CD4-positive, alpha-beta T cell treated with Interferon alpha-2 for 1 hour (primary cell): ENCODE measurements at places on chromosomes 11 and 22.

- DNase-seq: no peak
These were observed 965.7 kb upstream of the FAT3 start for GRCh38 chr11:91258876-91259275.

GRCh38 chr11:70367071-70367470, 31.3 kb upstream of the CTTN start:
- DNase-seq: no peak

DNA sequence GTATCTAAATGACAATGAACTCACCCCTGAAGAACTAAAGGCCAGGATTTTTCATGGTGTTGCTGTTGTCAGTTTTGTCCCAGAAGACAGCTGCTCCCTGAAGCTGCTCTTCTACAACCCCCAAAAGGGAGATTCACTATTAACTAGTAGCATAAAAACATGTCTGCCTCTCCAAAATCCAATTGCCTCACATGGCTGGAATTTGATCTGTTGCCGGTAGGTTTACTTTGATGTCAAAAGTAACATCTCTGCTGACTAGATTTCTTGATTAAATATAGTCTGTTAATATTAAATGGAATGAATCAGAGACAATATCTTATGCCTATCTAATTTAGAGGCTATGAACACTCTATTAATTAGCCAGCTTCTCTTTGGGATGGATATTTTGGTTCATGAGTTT, 425.4 kb downstream of the ETS1 start:
- DNase-seq: no peak

- DNase-seq: no peak
These were observed 1.0 kb upstream of the NPAS4 start for GRCh38 chr11:66419825-66420224.

DNA sequence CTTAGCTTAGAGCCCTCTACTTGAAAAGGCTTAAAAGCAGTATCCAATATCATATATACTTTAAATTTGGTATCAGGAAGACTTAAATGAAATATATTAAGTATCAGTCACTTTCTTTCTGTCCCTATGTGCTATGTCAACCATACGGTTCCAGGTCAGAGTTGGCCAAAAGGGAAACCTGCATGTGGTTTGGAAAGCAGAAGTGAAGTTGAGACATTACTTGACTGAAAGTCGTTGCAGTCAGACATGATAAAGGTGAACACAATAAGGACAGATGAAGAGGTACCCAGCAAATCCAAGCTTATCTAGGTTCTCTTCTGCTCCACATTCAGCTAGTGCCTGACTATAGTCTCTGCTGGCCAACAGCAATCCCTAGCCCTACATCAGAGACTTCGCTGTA, 336.8 kb downstream of the KCNA4 start:
- DNase-seq: no peak

- DNase-seq: no peak
These were observed 13.4 kb upstream of the CAPN5 start for GRCh38 chr11:77053217-77054015.

- no peak for DNase-seq
These were observed 1.6 kb downstream of the C1QTNF5 start for GRCh38 chr11:119338965-119339588.

DNA sequence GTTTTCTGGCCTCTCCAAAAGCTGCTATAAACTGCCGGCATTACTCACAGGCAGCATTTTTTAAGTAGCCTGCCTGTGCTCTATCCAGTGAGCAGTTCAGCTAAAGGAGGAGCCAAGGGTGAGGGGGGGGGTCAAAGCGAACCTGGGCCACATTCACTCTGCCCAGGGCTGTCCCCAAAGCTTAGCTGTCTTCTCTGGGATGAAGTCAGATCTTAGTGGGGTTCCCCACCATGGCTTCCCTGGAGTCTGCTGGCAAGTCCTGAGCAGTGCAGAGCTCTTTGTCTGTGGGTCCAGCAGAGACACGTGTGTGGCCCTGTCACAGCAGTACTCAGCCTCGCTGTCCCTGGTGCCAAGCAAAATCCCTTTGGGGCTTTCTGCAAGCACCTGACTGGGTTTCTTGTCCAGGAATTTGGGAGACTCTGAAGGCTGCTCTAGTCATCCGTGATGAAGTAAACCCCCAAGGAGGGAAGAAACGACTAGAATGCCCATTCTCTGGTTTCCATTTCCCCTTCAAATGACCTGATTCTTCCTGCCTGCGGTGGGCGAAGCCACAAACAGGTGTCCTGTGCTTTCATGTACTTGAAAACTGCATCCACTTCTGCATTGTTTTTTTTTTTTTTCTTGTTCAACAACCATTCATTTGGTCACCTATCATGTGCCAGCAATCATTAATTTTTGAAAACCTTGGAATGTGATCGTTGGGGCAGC, 2.6 kb downstream of the KCNJ5 start:
- no peak for DNase-seq

GRCh38 chr11:586376-587316, 10.4 kb downstream of the PHRF1 start:
- DNase-seq: no peak

- DNase-seq: no peak
These were observed 36.6 kb downstream of the PDGFB start for GRCh38 chr22:39208013-39208680.
